ENCODE measurements at places on chromosomes 2 and 18.
A peak's percentile ranks its signal among the peaks of the same experiment; 100 is the strongest.

DNA sequence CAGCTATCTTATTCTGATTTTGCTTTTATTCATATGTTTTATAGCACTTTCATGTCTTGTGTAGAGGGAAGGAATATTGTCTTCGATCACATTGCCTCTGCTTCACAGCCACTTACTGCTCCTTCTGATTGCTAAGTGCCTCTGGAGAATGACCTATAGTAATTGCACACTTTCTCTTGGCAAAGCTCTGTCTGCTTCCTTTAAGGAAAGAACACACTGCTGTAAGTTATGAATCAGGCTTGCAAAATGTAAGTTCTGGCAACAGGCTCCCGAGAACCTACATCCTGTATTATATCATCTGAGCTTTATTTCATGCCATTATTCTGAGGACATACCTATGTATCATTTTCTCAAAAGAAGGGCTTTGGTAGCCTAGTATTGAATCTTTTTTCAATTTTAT lies 170.7 kb downstream of the ZNF804A start:
- no peak for DNase-seq

GRCh38 chr18:58369616-58370015 lies 259.3 kb downstream of the ALPK2 start:
- no peak for DNase-seq

DNA sequence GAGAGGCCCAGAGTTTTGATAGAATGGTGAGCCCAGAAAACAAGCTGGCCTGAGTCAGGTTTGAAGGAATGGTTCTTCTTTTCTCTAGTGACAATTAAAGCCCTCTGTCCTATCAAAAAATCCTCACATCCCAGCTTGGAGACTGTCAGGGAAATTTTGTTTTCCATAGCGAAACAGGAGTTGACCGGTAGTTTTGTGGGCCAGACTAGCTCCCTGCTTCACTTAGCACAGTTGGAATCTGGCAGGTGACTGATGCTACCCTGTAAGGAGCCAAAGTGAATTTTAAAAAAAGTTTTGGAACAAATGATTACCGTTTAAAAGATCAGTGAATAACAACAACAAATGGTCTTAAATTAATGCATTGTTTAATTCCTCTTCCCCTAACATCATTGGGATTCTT lies 6.7 kb downstream of the NAB1 start:
- peak; percentile 73 for DNase-seq

- no peak for DNase-seq
Measured at GRCh38 chr2:157236404-157236803, 21.1 kb upstream of the GALNT5 start.

GRCh38 chr18:5515011-5515784 lies 28.6 kb downstream of the EPB41L3 start:
- no peak for DNase-seq

GRCh38 chr2:79573895-79574674 lies 61.2 kb downstream of the CTNNA2 start:
- DNase-seq, result no peak

- no peak for DNase-seq
Measured at GRCh38 chr2:189046320-189046719, 72.1 kb downstream of the COL3A1 start.

DNA sequence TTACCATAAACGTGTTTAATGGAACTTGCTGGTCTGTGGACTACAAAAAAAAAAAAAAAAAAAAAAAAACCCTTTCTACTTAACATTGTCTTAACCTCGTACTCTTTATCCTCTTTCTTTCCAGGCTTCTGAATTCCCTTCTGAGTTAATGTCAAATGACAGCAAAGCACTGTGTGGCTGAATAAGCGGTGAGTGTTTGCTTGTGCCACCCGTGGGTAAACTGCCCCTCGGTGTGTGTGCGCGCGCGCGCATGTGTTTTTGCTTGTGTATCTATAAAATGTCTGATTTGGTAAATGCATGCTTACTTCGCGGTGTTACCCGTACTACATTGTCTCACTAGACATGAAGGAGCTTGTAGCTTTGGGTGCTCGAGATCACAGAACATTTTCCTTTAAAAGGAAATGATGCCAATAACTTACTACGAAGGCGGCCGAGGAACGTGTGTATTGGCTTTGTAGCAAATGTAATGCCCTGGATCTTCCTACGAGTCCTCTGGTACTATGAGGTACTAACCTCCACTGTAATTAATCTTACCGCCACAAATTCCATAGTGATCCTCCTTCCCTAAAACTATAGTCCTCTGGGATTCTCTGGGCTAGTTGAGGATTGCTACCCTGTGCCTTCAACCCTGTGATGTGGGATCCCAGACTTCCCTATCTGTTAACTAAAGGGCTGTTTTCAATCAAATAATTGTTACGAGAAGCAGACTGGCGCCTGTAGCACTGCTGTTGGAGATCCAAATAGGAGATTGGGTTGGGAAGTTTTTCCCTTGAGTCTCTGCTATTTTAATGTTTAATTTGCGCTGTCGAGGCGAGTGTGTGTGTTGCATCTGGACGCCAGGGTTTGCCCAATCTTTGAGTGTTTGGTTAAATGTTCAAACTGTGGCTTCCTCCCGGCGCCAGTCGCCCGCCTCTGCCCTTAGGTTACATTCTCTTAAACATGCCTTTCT lies 1.1 kb downstream of the ID2 start:
- DNase-seq, result no peak

DNA sequence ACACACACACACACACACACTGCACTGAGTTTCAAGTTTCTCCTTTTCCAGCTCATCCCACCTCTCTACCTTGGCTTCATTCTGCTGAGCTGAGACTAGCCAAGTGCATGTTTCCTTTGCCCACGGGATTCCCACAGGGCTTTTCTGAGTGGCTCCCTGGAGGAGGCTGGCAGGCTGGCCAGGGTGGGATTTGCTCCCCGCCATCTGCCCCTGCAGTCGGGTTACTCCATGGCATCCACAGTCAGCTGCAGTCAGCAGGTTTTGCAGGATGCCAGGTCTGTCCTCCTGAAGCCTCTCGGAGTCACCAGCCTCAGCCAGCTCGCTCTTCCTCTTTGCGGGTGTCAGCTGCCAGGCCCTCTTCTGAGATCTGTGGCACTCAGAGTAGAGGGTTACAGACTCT lies 783.7 kb upstream of the SOX11 start:
- no peak for DNase-seq

DNA sequence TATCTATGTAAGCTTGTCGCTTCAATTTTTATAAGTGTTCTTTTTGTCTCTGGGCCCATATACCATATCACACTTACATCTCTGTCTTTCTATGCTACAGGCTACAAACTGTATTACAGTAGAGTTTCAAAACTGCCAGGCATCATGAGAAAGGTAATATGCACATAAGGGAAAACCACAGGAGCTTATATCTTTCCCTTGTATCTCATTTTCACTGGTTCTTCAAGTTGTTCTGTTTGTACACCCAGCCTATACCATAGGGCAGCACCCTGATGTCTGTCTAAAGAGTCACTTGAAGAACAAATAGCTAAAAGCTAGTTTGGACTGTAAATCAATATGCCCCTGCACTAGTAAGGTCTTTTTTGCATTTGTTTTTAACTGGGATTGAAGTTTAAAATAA lies 366.7 kb downstream of the FIGN start:
- no peak for DNase-seq

DNA sequence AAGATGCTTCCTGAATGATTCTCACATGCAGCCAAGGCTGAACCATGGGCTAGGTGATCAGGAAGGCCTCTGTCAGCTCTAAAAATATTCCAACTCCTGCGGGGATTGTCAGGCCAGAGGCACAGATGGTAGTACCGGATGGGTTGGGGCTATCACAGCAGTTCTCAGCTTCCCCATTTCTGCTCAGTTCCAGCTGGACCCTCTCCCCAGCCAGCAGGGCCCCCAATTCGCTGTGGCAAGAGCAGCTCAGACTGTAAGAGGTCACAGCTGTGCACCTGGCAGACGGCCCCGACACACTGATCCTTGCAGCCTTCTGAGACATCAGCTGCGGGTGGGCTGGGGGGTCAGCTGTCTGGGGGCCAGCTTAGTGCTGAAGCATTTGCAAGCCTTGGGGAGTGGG lies 43.6 kb upstream of the TCF7L1 start:
- DNase-seq, result peak; percentile 8

- no peak for DNase-seq
Measured at GRCh38 chr2:150012986-150013385, 425.4 kb upstream of the MMADHC start.

DNA sequence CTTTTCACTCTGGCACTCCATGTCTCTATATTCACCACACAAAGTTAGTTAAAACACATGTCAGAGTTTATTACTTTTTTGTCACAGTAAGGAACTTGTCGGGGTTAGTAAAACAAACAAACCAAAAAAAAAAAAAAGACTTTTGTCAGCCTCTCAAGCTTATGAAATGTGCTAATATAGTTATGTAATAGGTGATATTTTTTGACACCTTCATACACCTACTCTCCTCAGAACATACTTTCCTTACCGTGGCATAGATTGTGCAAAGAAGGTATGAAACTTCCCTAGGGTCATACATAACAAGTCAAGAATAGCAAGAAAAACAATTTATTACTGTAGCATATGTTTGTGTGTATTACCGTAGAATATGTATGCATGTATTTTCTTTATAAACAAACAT lies 633.3 kb downstream of the CNTNAP5 start:
- no peak for DNase-seq

DNA sequence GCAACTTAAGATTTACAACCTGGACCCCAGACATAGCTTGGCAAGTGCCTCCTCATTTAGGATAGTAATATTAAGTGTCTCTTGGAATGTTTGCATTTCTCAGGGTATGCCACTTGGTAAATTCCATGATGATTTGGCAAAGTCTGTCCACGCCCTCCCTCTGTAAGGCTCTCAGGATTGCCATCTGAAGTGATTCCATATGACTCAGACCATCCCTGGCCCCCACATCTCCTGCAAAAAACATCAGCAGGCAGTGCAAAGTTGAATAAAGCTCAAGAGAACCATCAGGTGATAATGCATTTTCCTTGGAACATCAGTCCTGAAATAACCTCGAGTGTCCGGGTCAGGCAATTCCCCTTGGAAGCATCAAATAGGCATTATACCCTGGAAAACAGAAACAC lies 27.1 kb upstream of the PIEZO2 start:
- no peak for DNase-seq

DNA sequence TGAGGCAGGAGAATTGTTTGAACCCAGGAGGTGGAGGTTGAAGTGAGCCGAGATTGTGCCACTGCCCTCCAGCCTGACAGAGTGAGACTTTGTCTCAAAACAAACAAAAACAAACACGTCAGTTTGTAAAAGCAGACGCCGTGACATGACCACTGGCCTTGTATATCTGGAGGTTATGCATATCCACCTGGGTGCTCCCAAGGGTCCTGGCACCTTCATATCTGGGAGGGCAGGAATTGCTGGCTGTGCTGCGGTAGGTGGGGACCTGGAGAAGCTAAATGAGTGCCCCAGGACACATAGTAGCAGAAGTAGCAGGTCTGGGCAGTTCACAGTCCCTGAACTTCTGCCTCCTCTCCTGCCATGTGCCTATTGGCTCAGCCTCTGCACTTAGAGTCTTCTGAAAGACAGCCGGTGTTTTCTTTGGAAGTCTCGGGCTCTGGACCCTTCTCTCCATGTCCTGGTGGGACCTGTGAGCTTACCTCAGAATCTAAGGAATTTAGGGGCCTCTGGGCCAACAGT lies 30.9 kb upstream of the IL1R2 start:
- DNase-seq, result no peak

GRCh38 chr2:102453501-102453900 lies 19.5 kb upstream of the SLC9A4 start:
- no peak for DNase-seq

DNA sequence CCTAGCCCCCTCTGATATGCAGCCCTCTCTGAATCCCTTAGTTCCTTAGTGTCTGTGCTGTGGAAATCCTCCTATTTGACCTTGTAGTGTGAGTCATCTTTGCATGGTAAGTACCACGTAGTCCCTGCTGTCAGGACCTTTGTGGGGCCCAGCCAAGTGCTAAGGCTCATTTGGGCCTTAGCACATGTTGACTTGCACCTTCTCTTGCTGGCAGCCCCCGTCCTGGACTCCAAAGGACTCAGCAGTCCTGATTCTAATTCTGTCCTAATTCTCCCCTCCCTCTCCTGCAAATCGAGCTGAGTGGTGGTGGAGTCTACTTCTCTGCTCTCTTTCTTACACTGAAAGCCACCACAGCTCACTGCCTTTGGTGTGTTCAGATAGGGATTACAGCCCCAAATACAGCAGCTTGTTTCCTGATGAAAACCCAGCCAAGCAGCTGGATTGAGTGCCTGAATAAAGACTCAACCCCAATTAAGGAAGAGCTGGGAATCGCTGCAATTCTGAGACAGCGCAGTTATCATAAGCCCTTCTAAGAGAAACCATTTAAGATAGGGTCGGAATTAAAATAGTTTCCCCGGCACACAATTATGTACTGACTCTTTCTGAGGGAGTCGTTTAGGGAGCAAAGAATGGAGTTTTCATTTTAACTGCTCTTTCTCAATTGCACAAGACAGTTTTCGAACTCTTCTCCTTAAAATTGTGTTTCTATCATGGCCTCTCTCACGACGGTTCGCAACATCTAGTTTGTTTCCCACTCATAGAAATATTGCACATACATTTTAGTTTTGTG lies 215.6 kb upstream of the TNP1 start:
- no peak for DNase-seq

DNA sequence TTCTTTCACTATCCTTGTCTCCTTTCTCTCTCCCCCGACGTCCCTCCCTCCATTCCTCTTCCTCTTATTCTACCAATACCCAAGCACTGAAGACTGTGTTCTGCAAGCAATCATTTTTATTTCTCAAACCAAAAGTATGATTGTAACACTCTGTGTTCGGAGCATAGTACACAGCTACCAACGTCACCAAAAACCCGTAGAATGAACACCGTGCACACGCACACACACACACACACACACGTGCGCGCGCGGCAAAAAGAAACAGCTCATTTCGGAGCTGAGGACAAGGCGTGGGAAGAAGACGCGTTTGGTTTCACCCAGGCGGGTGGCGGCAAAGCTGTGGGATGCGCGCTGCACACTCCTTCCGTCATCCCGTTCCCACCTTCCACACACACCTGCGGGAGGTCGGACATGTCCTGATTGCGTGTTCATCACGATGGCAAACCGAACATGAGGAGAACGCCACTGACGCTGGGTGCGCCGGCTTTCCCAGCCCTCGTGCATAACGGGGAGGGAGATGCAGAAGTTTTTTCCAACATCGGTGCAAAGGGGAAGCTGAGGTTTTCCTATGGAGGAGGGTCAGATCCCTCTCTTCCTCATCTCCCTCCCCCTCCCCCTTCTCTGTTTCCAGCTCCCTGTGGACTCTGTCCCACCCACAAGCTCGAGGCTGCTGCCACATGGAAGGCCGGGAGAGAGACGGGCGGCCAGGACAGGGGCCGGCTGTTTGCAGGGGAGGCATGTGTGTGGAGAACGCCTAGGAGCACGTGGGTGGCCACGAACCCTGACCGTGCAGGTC lies 20.4 kb downstream of the MBP start:
- DNase-seq, result no peak

GRCh38 chr18:3526421-3527354 lies 76.7 kb downstream of the TGIF1 start:
- no peak for DNase-seq
